Fibroblast of gingiva (primary cell): ENCODE measurements at places on chromosomes 5 and 9.

GRCh38 chr9:88291856-88292255 is 96.4 kb upstream of the SPIN1 start:
- DNase-seq, result no peak

DNA sequence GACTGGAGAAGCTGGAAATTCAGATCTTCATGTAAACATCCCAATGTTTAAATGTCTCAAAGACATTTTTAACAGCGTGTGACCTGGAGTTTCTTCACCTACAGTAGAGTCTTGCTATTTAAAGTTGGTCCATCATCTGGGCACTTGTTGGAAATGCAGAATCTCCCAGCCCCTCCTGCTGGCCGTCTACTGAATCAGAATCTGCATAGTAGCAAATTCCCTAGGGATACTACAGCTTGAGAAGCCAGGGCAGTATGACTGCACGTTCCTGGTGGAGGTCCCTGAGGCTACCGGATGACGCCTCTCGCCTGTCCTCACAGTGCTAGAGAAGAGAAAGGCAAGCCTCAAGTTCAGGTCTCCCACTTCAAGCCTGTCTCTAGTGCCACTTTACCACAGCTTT is 15.7 kb downstream of the SAP30L start:
- peak; percentile 35 for DNase-seq

GRCh38 chr5:7385681-7386080 is 10.3 kb upstream of the ADCY2 start:
- DNase-seq, result no peak

DNA sequence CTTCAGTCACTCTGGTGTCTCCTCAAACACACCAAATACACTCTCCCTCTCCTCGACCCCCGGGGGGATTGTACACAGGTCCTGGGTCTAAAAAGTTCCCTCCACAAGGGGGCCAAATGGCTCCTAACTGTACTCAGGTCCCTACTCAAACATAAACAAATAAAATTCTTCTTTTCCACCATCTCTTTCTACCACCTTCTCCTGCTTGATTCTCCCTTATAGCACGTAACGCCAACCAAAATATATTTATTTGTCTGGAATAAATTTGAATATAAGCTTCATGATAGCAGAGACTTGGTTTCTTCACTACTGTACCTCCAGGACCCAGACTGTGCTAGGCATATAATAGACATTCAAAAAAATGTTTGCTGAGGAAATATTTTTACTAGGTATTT is 21.4 kb downstream of the ZNF608 start:
- DNase-seq, result no peak

DNA sequence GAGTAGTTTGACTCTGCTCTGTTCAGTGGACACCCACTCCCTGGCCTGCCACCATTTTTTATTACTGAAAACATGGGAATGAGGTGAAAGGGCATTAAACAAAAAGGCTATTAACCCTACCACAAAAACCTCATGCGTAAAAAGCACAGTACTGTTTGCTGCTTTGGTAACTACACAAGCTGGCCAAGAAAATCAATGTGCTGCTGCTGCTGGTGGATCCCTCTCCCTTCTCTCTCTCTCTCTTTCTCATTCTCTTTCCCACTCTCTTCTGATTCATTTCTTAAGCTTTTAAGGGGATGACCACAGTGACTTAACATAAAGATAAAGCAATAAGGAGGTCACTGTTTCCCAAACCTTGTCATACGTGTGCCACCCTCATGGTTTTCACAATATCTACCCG is 183.2 kb upstream of the TBC1D2 start:
- no peak for DNase-seq

GRCh38 chr9:130013326-130013725 is 29.7 kb downstream of the FNBP1 start:
- DNase-seq, result no peak

- peak; percentile 50 for DNase-seq
Measured at GRCh38 chr5:115461093-115461492, 83.5 kb downstream of the FEM1C start.

DNA sequence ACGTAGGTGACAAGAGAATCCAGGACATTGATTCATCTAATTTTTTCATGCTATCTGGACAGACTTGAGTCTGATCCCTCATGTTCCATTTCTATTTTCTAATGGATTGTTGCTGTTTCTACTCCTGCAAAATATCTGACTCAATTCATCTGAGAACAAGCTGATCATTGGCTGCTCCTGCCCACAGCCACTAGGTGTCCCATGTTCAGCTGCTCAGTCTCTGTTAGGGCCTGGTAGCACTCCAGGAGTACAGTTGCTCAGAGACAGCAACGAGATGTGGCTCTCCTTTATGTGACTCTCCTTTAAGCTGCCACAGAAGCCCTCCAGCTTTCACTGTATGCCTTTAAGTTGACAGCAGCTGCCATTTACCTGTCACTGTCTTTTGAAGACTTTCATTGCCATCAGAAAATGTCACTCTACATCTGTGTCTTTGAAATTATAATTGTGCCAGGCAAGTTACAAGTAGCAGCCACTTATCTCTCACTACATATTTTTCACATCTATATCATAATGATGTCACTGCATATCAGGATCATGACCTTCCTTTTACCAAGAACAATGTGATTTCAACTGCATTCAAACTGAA is 1944.2 kb upstream of the NUDT12 start:
- DNase-seq, result no peak

GRCh38 chr5:78671609-78672008 is 23.0 kb upstream of the LHFPL2 start:
- DNase-seq, result no peak

GRCh38 chr5:111043712-111044506 is 27.6 kb upstream of the TSLP start:
- DNase-seq, result peak; percentile 29

- no peak for DNase-seq
Measured at GRCh38 chr5:7405277-7405676, 9.3 kb downstream of the ADCY2 start.

- no peak for DNase-seq
Measured at GRCh38 chr9:77561331-77562018, 86.6 kb downstream of the GNA14 start.

GRCh38 chr9:107249131-107249533 is 33.9 kb upstream of the RAD23B start:
- DNase-seq, result peak; percentile 87

DNA sequence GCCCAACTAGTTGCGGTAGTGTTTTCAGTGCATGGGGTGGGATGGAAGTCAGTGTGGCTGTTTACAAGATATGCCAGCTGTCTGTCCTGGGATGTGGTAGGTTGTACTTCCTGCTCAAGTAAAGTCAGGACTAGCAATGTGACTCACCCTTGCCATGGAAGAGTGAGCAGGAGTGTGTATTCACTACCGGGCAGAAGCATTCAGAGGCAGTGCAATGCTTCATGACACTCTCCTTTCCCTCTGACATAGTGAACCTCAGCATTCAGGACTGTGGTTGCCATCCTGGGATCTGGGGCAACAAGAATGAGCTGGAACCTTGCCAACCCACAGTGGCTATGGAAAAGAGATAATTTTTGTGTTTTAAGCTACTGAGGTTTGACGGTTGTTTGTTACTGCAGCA is 68.9 kb downstream of the BOD1 start:
- peak; percentile 32 for DNase-seq

DNA sequence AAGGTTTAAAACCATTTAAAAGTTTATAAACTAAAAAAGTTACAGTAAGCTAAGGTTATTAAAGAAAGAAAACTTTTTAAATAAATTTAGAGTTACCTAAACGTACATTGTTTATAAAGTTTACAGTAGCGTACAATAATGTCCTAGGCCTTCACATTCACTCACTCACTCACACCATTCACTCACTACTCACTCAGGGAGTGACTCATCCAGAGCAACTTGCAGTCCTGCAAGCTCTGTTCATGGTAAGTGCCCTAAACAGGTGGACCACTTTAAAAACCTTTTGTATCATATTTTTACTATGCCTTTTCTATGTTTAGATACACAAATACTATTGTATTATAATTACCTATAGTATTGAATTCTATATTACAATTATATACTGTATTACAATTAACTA is 190.8 kb upstream of the RASA1 start:
- no peak for DNase-seq

- DNase-seq, result no peak
Measured at GRCh38 chr5:179788193-179788854, 5.5 kb upstream of the LTC4S start.

DNA sequence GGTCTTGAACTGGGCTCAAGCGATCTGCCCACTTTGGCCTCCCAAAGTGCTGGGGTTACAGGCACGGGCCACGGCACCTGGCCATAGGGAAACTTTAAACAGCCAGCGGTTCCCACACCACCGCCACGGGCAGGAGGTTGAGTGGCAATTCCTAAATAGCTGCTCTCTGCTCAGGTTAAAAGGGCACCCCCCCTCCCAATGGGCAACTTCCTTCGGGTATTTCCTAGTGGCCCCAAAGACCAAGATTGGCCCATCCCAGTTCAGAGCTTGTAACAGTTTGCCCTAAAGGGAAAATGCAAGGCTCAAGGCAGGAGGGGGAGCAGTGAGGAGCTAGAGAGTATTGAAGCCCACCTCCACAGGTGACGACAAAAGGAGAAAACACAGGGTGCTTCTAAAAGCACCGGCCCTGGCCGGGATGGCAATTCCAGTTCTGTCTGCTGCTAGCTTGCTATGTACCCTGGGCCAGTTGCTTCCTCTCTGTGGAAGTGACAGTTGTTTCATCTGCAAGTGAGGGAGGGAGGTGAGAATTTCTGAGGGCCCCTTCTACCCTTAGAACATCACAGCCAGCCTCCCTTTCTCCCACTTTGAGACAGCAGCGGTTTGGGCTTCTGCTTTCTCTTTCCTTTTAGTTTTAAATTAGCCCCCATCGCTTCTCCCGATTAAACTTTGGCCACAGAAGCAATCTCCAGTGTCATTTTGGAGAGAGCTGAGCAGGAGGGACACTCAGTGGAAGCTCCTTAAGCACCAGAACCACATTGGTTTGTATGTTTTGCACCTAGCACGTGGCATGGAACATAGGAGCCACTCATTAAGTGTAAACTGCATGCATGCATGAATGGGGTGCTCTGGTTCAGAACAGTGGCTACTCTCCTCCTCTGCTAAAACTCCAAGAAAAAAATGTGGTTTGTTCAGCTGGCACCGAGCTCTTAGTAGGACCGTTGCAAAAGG is 17.3 kb upstream of the TNIP1 start:
- DNase-seq, result no peak

GRCh38 chr9:16884952-16885513 is 14.6 kb upstream of the BNC2 start:
- DNase-seq, result peak; percentile 84

- peak; percentile 34 for DNase-seq
Measured at GRCh38 chr5:138711811-138712210, 41.4 kb upstream of the CTNNA1 start.
